ENCODE measurements at places on chromosomes 7 and 10.

DNA sequence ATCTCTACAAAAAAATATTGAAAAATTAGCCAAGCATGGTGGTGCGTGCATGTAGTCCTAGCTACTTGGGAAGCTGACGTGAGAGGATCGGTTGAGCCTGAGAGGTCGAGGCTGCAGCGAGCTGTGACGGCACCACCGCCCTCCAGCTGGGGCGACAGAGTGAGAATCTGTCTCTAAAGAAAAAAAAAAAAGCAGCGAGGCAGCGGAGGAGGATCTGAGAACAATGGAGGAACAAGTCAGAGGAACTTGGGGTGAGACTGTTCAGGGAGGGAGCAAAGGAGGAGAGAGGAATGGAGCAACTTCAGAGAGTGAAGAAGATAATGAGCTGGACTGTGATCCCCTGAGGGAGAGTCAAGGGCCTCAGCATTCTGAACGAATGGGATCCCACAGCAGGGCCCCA is 85.4 kb downstream of the MKX start:
- no peak for DNase-seq

GRCh38 chr7:71507680-71508602 is 376.0 kb downstream of the GALNT17 start:
- no peak for DNase-seq

GRCh38 chr10:32390193-32390592 is 43.2 kb upstream of the EPC1 start:
- no peak for DNase-seq

GRCh38 chr7:33261585-33261984 is 132.2 kb downstream of the BBS9 start:
- DNase-seq = no peak

GRCh38 chr10:130188195-130189175 is 52.3 kb downstream of the GLRX3 start:
- DNase-seq = no peak

DNA sequence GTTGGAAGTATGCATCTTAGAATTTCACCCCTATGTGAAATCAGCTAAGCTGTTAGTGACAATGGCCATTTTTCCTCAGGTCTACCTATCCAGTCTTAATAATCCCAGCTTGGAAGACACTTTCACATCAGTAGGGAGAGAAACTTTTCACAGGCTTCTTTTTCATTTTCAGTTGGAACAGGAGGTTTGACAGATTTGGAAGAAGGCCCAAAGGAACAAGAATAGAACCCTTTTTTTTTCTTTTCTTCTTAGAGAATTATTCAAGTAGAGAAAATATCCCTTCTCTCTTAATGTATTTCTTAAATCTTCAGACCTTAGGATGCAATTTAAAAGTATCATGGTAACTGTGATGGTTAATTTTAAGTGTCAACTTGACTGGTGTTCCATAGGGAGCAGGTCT is 410.5 kb upstream of the C7orf33 start:
- DNase-seq = no peak

DNA sequence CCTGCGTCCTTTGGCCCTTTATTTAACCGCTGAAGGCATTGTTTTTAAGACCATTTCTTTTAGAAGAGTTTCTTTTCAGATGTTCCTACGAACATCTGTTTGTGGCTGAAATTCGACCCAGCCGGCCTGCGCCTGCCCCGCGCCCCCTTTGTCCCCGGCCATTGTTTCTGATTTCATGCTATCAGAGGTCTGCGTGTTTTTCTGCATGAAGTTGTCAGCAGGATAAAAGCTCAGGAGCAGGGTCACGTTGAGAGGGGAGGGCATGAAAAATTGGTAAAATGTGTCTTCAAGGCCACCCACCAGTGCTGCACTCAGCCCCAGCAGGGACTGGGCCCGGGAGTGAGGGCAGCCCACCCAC is 43.1 kb downstream of the NKX6-2 start:
- no peak for DNase-seq

DNA sequence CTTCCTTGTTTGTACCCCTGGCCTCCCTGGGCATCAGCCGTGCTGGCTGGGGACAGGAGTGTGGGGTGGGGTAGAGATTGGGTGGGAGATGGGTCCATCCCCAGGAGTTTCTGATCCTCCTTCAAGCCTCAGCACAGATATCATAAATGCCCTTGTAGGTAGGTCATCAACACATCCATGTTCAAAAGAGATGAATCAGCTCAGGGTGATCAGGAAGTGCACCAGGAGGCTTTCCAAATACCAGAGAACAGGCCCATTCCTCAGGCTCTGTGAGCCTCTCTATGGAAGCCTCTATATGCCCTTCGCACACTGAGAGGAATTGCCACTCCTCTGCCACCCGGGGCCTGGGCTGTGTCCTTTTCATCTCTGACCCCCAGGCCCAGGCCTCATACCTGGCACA is 31.9 kb upstream of the ADCYAP1R1 start:
- no peak for DNase-seq

DNA sequence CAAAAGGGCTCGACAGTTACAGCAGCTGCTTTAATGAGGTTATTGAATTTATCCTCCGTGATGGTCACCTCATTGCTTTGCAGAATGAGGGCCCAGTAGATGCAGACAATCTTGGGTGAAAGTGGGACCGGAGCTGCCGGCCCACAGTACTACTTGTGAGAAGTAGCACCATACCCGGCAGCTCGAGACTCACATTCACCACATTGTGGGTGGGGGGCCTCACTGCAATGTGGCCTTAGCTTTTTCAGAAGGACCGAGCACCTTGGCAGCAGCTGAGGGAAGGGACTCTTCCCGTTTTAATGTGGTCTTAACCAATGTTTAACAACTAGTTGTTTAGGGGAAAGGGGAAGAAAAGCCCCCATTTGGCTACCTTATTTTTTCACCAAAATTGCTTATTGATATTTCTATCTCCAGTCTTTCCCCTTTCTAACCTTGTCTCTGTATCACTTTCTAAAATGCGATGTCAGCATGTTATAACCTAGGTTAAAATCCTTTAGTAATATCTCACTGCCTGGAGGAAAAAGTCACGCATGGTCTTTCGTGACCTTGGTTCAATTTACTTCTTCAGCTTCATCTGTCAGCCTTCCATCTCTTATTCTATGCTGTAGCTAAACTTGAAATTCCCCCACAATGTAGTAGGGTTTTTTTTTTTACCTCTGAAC is 87.4 kb upstream of the PHYHIPL start:
- DNase-seq = no peak

GRCh38 chr7:15782656-15783055 is 96.2 kb upstream of the MEOX2 start:
- no peak for DNase-seq

GRCh38 chr7:71697400-71697799 is 565.5 kb downstream of the GALNT17 start:
- no peak for DNase-seq

GRCh38 chr7:30771174-30771879 is at the start of gene MINDY4:
Gene MINDY4, plus strand, starts transcription at chr7:30771417. Its CDS starts 77 bp downstream, at chr7:30771494.
- DNase-seq = peak; percentile 67

DNA sequence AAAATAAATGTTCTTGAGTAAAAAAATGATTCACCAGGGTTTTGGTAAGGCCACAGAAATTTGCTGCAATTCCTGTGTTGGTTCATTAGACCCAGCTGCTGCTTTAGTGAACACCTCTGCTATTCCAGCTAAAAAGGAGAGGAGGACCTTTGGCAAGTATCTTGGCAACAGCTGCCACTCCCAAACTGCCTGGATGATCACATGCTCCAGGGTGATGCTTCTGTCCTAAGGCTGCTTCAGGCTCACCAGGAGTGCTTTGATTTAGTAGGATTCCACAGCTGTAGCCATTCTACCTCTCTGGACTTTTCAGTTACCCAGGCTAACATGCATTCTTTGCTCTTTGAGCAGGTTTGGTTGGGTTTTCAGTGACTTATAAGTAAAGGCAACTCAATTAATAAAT is 82.6 kb upstream of the NPVF start:
- DNase-seq = no peak

- DNase-seq = no peak
Observed at GRCh38 chr10:114010316-114010715, 33.4 kb upstream of the ADRB1 start.

DNA sequence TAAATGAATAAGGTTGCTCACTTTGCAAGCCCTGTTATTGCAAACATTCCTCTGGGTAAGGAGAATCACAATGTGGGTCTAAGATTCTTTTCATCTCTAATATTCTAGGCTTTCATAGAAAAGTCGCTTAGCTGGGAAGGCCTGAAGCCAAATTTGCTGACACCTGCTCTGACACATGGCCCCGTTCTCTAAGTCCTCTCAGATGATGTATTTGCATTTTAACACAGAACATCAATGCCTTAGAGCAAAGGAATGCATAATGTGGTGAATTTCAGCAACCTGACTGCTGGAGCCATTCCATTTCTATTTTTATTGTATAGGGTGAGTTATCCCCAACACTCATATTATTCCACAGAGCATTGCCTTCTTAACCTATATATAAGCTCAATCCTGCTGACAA is 682.1 kb upstream of the NRP1 start:
- DNase-seq = no peak

DNA sequence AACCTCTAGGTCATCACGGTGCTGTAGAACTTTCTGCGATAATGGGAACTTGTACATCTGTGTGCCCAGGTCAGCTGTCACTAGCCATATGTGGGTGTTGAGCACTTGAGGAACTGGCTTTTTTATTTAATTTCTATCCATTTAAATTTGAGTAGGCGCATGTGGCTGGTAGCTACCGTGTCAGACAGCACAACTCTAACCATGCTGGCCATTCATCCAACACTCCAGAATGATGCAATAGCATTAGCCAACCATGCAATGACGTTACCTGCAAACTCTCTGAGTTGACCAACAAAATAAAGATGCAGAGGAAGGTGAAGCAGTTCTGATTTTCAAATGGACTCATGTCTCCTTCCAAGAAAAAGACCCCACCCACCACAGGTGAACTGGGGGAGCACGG is 24.4 kb upstream of the CHST15 start:
- no peak for DNase-seq

GRCh38 chr7:38223306-38223705 is 45.3 kb downstream of the STARD3NL start:
- DNase-seq = no peak

DNA sequence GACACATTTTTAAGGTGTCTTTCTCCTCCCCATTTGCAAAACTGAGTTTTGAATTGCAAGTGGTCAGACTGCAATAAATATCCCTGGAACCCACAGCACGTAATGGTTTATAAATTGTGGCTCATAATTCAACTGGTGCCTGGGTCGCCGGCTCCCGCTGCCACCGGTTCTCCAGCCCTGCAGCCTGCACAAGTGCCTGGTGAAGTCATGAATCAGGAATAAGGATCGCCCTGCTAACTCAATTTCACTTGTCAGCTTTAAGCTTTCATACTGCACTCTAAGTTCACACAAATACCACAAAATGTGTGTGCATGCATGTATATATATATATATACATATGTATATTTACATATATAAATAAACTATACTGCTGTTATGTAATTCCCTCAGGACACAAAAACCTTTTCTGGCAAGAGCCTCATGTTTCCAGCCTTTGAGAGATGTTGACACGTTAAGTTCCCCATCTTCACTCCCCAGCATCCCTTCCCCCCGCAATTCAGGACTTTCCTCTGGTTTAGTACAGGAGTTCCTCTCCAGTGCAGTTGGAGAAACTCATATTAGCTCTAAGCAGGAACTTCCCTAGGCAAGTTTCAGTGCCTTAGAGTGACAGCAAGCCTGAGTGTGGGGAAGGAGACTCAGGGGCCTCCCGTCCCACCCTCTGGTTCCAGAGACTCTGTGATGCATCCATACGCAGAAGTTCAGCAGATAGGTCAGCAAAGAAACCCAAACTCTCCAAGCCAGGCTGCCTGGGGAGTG is 129.2 kb upstream of the UNC5B start:
- no peak for DNase-seq

DNA sequence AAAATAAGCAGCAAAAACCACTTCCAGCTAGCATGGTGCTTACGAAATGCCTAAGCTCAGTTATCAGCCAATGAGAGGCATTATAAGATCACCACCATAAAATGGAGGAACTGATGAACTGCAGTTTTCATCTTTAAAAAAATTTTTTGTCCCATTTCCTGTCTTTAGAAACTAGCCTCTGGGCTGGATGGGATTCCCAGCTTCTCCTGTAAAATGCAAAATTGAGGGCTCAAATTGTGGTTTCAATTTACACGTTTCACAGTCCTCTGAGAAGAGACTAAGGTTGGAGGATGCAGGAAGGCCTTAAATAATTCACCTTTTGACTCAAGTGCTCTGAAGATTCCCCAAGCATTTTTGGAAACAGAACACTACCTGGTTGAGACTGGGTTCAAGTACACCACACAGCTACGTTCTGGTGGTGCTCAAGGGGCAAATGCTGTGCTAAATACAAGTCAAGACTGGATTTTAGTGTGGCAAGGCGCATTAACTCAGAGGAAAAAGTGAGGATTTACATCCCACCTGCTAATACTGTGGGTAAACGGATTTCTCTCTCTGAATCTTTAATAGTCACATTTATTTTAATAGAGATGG is 951 bp downstream of the ZNF25 start:
- DNase-seq = no peak

DNA sequence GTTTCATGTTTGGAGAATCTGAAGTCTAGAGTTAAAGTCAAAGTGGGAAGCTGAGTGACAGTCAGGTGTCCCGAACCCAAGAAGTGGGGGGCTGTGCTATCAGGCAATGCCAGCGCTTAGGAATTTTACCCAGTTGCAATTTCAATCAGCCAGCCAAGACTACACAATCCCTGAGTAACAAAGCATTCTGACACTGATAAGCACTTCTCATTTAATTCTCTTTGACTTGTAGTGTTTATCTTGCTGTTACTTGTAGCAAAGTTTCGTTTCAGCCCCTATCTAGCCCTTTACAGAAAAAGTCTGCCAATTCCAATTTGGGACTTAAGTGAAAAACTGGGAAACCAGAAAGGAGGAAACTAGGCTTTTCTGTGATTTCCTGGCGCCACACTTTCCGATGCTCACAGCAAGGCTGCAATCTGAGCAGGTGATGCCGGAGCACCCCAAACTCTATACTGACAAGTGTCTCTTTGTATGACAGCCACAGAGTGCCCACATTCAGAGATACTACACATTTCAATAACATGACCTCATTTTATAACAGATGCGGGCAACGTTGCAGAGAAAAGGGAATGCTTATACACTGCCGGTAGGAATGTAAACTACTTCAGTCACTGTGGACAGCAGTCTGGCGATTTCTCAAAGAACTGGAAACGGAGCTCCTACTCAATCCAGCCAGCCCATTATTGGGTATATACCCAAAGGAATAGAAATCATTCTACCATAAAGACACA is 61.0 kb downstream of the ITIH5 start:
- no peak for DNase-seq

DNA sequence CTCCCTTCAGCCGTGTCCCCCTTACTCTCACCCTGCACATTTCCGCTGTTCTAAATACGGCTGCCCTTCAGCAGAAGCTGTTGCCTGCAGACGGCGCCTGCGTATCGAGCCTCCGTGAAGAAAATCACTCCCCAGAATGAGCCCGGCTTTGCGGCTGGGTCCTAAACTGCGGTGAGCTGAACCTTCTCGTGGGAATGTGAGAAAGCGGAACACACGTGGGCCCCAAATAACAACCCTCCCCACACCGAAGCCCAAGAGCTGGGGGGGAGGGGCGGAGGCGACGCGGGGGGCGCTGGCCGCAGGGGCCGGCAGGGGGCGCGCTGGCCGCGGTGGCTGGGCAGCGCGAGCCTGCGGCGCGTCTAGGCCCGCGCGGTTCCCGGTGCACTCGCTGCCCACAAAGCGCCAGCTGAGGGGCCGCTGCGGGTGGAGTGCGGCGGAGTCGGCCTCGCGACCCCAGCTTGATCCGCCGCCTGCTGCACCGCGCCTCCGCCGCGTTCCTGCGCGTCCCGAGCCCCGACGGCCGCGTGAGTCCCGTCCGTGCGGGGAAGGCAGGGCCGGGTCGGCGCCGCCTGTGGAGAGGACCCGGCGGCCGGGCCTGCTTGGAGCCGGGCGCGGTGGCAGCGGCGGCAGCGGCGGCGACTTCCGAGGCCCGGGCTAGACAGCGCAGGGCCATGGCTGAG is at the start of gene ZNF398:
Gene ZNF398 (plus strand): TSS at position 382 of the 680 bp plus-strand sequence. CDS start 290 bp downstream, at position 672.
- DNase-seq = peak; percentile 95
